DND-41 (cell line): ENCODE measurements at places on chromosomes 4 and X.

DNA sequence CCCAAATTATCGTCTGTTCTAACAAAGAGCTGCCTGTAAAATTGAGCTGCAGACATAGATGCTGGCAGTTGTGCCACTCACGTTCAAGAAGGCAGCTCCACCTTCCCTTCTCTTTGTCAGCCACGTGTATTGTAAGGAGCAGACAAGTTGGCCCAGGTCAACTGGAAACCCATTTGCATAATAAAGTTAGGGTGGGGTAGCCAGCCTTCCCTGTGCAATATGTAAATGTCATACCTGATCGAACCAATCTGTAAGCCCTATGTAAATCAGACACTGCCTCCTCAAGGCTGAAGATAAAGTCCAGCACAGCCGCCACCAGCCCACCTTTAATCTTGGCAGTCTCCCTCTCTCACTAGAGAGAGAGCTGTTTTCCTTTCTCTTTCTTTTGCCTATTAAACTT is 117.2 kb downstream of the TMEM144 start:
- no peaks in the 10 kb centered on the region for H3K4me1 ChIP-seq
- H3K27ac ChIP-seq: no peak overlapping the region
- no peaks in the 10 kb centered on the region for H3K27me3 ChIP-seq
- DNase-seq: no peak
- H3K36me3 ChIP-seq: no peaks in the 10 kb centered on the region

GRCh38 chr4:71816676-71817303 is 32.9 kb upstream of the GC start:
- no peaks in the 10 kb centered on the region for H3K27me3 ChIP-seq
- no peaks in the 10 kb centered on the region for H3K4me1 ChIP-seq
- H3K36me3 ChIP-seq: no peaks in the 10 kb centered on the region
- H3K27ac ChIP-seq: no peak overlapping the region
- no peak overlapping the region for H3K4me3 ChIP-seq

GRCh38 chr4:175441256-175441655 is 370.8 kb downstream of the GPM6A start:
- no peak overlapping the region for H3K27ac ChIP-seq
- no peaks in the 10 kb centered on the region for H3K4me1 ChIP-seq
- H3K4me3 ChIP-seq: no peak overlapping the region
- H3K27me3 ChIP-seq: no peaks in the 10 kb centered on the region
- H3K36me3 ChIP-seq: no peaks in the 10 kb centered on the region

GRCh38 chr4:23972187-23972586 is 82.3 kb upstream of the PPARGC1A start:
- H3K4me1 ChIP-seq: no peaks in the 10 kb centered on the region
- H3K27me3 ChIP-seq: no peaks in the 10 kb centered on the region
- no peaks in the 10 kb centered on the region for H3K36me3 ChIP-seq

DNA sequence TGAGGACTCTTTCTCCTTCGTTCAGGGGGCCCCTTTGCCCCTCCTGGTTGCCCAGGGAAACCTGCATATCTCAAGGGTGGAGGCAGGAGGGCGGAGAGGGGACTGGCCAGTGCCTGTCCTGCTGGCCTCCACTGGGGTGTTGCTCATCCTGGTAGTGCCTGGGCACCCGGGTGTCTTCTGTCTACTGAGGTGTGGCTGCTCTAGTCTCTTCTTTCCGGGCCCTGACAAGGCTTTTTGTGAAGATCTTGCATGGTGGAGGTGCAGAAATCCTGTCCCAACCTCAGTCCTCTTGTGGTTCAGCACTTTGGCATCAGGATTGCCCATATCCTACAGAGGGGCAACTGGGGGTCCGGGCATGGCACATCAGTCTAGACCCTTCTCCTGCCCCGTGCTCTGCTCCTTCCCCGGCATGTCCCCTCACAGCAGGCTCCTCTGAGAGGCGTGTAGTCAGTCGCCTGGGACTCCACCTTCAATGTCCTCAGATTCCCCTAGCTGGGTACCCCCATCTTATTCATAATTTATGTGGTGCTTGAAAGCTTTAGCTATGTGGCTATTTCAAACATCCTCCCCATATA is 1.9 kb downstream of the CCDC110 start:
- no peak overlapping the region for H3K27ac ChIP-seq
- no peaks in the 10 kb centered on the region for H3K4me1 ChIP-seq
- no peak for DNase-seq
- H3K27me3 ChIP-seq: no peaks in the 10 kb centered on the region
- H3K4me3 ChIP-seq: no peak overlapping the region

DNA sequence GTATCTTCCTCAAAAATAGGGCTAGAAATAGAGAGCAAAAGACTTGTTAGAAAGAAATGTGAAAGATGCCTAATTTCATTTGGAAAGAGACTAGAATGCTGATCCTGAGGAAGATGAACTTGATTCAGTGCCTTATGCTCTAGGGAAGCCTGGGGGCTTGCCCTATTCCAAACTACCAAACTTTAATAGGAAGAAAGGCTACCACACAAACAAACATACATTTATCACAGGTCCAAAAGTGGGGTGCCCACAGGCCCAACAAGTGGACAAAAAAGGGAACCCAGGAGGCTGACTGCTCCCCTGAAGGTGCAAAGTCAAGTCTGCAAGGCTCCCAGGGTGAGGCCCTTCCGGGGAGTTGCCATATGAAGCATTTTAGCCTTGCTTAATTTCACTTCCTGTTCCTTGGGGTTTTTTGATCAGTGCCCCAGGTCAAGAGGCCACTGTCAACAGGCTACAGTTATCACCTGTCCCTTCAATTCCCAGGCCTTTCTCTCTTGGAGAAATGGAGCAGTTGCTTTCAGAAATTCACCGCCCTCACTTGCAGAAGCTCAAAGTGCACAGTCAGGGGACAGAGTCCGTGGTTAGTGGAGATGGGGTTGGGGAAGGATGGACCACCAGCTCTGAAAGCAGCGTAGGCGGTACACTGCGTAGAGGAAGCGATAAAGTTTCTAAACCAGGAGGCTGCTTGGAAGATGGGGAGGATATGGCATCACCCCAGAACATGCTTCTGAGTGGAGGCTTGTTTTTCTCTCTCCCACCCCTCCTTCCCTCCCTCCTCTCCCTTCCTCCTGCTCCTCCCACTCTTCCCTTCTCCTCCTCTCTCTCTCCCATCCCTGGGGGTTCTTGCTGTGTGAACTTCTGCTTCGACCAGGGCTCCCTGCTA is 36.4 kb downstream of the TMEM154 start:
- H3K36me3 ChIP-seq: 0 out of 2 replicates have a peak, but pooled peaks cover 3% of the 10 kb centered on the region
- no peaks in the 10 kb centered on the region for H3K4me1 ChIP-seq
- DNase-seq: no peak
- no peak overlapping the region for H3K4me3 ChIP-seq

DNA sequence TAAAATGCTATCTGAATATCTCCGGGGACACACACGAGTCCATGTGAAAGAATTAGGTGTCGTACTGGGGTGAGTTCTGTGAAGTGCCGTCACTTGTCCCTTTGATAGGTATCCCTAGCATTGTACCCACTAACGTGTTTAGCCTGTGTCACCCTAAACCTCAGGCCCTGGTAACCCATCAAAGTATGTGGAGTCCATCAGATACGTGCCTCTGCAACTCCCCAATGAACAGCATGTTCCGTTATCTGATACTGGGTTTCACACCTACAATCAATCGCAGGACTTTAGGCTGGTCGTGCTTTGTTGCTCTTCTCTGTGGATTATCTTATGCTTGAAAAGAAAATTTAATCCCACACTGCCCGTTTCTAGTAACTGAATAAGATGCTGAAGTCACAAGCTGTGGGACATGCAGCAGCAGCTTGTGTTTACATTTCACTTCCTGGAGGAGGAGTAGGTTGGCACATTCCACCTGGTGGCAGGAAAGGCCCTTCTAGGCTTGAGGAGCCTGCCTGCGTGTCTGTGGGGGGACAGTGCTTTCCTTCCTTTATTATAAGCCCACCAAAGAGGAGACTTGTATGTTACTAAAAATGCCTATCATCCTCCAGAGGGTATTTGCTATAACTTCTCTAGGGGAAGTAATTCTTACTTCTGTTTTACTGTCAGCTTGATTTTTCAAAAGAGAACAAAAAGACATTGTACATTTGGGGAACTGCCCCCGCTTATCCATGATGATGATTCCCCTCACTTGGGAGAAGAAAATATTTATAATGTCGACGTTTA is 127.2 kb downstream of the FNIP2 start:
- no peaks in the 10 kb centered on the region for H3K4me1 ChIP-seq
- H3K4me3 ChIP-seq: no peak overlapping the region
- H3K27ac ChIP-seq: no peak overlapping the region
- no peaks in the 10 kb centered on the region for H3K27me3 ChIP-seq
- H3K36me3 ChIP-seq: no peaks in the 10 kb centered on the region

GRCh38 chr4:84319124-84319523 is 180.0 kb downstream of the NKX6-1 start:
- H3K36me3 ChIP-seq: no peaks in the 10 kb centered on the region
- H3K4me1 ChIP-seq: no peaks in the 10 kb centered on the region
- no peak overlapping the region for H3K4me3 ChIP-seq
- no peaks in the 10 kb centered on the region for H3K27me3 ChIP-seq

- H3K4me3 ChIP-seq: no peak overlapping the region
- H3K27ac ChIP-seq: no peak overlapping the region
- DNase-seq: no peak
- H3K4me1 ChIP-seq: no peaks in the 10 kb centered on the region
Observed at GRCh38 chr4:72484981-72485380, 84.0 kb downstream of the ADAMTS3 start.

- H3K36me3 ChIP-seq: peaks cover 60% of the 10 kb centered on the region
- DNase-seq: no peak
- no peaks in the 10 kb centered on the region for H3K4me1 ChIP-seq
- no peaks in the 10 kb centered on the region for H3K27me3 ChIP-seq
- H3K27ac ChIP-seq: no peak overlapping the region
- no peak overlapping the region for H3K4me3 ChIP-seq
Observed at GRCh38 chr4:48602763-48603162, 112.7 kb downstream of the ZAR1 start.

- H3K4me3 ChIP-seq: no peak overlapping the region
- H3K4me1 ChIP-seq: no peaks in the 10 kb centered on the region
- no peaks in the 10 kb centered on the region for H3K27me3 ChIP-seq
- H3K27ac ChIP-seq: no peak overlapping the region
Observed at GRCh38 chrX:100979881-100980607, 10.5 kb downstream of the ARL13A start.
